ENCODE measurements at places on chromosomes 11 and 22.

- DNase-seq = no peak
Observed at GRCh38 chr22:41674846-41675340, 13.8 kb downstream of the SNU13 start.

- DNase-seq = no peak
Observed at GRCh38 chr11:2207212-2207611, 35.6 kb upstream of the TH start.

DNA sequence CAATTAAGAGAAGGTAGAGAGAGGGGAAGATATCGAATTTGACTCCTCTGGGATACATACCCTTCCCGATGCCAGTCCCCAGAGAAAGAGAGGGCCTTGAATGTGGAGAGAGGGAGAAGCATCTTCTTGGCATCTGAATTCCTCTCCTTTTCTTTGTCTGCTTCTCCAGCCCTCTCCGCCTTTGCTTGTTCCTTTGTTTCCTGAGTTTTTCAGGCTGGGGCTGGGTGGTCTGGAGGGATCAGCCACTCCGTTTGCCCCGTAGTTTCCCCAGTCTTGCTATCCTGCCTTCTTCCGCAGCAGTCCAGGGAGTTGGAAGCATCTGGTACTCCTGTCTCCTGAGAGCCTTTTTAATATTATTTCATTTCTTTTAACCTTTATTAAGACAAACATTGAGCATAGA, 107.1 kb upstream of the CADM1 start:
- no peak for DNase-seq

DNA sequence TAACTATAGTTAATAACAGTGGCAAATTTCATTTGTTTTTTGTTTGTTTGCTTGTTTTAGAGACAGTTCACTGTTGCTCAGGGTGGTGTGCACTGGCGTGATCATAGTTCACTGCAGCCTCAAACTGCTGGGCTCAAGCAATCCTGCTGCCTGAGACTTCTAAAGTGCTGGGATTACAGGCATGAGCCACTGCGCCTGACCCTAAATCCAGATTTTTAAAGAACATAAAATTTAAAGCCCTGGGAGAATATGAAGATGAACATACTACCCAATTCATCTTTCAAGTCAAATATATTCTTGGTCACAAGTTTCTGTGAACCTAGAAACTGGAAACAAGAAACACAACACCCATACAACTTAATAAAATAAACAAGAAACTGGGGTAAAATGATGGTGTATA, 28.1 kb downstream of the RRAS2 start:
- no peak for DNase-seq

GRCh38 chr11:130300567-130300966, 14.2 kb downstream of the ZBTB44 start:
- no peak for DNase-seq

DNA sequence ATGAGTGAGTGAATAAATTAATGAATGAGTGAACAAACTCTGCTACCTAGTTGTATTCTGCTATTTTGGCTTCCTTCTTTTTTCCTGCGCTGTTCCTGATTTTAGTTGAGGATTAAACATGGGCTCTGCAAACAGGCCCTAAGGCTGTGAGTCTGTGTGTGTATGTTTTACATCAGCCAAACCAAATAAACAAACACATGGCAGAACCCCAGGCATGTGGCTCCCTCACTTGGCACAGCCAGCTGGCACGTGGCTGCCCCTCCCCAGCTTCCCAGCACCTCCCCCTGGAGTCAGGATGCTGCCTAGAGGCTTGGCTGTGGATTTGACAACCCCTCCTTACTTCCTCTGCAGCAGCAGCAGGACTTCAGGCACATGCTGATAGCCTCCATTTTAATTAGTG, 593.2 kb downstream of the INSC start:
- no peak for DNase-seq

DNA sequence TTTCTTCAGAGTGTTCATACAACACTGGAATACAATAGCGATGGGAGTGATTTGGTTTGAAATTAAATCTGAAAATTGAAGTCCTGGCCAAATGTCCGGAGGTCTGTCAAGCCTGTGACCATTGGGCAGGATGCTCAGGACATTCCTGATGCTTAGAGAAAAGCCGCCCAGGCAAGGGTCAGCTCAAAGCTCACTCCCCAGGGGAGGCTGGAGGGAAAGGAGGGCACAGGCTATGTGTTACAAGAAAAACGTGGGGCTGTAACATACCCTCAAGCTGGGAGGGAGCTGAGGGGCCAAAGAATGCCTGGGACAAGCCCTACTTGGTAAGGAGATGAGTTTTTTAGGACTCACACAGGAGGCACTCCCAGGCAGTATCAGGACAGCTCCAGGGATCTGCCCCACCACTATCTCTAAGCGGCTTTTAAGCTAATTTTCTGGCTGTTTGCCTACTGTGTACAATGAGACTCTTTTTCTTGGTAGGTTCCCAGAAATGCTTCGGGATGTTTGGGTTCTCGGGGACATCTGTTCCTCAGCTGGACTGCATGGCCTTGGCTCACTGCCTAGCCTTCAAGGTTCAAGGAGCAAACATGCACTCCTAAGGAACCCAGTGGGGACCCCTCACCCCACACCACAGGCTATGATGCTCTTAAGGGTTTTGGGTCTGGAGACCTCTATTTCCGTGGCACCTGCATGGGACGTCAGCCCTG, 500.1 kb downstream of the BRD1 start:
- no peak for DNase-seq

DNA sequence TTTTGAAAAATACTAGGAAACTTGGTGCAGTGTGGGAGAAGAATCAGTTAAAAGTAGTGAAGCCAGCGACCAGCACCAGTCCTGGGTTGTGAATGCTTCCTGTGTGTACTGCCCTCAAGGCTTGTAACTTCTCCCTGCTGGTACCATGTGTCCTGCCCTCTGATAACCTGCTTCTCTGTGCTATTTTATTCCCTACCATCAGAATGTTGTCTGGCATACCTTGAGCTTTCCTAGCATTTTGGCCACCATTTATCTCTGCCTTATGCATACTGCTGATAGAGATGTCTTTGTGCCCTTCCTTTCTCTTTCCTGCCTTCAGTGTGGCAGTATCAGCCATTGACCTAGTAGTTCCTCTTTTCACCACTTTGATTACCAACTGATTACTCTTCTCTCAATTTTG, 2.0 kb downstream of the GTF2H1 start:
- DNase-seq = no peak

- no peak for DNase-seq
Observed at GRCh38 chr11:12114193-12115033, 4.0 kb downstream of the MICAL2 start.

DNA sequence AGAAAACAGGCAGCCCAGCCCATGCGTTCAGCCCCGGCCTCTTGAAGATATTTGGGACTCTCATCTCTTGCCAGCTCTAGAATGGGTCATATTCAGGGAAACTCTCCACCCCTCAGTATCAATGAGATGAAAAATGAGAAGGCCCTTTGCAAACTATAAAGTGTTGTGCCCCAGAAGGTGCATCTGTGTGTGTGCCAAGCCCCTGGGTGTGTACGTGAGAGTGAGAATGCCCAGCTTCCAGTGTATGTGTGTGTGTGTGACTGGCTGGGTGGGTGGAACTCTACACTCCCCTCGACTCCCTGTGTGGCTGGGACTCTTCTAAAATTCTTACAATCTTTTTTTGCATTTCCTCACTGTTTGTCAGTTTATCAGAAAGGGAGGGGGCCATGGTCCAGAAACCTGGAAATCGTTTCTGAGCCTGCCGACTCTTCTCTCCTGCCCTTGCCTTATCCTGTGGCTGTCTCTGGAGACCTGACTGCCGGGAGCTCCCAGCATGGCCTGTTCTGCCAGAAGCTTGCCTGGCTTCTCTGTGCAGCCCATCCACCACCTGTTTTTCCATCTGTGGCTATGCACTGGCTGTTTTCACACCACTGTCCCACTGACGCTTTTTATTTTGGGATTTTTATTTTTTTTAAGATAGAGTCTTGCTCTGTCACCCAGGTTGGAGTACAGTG, 1.2 kb downstream of the P2RY6 start:
- no peak for DNase-seq
